Right lobe of liver (tissue), 6 donors: ENCODE measurements at places on chromosomes 16 and 17. TPM values are rescaled to one million over a fixed set of nuclear protein-coding genes. Genes with fewer than 3 reads are reported as not detected.

DNA sequence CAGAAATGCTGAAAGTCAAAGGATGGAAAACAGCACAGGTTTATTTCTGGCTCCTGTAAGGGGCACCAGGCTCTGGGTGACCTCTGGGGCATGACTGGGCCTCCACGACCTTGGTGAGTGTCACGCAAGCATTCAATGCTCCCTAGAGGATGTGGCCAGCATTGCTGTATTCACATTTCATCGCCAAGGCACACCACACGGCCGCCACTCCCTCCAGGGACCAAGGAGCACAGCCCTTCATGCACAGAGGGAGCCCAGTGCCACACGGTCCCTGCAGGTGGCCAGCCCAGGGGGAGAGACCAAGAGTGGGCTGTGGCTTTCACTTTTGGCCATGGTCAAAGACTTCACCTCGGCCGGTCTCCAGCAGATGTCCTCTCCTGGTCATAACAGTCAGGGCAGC lies 137.4 kb upstream of the TNRC6C start:
- no peak overlapping the region for H3K4me3 ChIP-seq
- H3K4me1 ChIP-seq = no peaks in the 10 kb centered on the region
- no peaks in the 10 kb centered on the region for H3K27me3 ChIP-seq
- DNase-seq = no peak
- H3K36me3 ChIP-seq = no peaks in the 10 kb centered on the region
- no peak overlapping the region for H3K27ac ChIP-seq

GRCh38 chr17:51765282-51766135 lies 393.0 kb downstream of the CA10 start:
- H3K4me1 ChIP-seq = no peaks in the 10 kb centered on the region
- H3K27me3 ChIP-seq = no peaks in the 10 kb centered on the region
- no peak for DNase-seq
- no peak overlapping the region for H3K27ac ChIP-seq
- H3K36me3 ChIP-seq = no peaks in the 10 kb centered on the region
- no peak overlapping the region for H3K4me3 ChIP-seq

DNA sequence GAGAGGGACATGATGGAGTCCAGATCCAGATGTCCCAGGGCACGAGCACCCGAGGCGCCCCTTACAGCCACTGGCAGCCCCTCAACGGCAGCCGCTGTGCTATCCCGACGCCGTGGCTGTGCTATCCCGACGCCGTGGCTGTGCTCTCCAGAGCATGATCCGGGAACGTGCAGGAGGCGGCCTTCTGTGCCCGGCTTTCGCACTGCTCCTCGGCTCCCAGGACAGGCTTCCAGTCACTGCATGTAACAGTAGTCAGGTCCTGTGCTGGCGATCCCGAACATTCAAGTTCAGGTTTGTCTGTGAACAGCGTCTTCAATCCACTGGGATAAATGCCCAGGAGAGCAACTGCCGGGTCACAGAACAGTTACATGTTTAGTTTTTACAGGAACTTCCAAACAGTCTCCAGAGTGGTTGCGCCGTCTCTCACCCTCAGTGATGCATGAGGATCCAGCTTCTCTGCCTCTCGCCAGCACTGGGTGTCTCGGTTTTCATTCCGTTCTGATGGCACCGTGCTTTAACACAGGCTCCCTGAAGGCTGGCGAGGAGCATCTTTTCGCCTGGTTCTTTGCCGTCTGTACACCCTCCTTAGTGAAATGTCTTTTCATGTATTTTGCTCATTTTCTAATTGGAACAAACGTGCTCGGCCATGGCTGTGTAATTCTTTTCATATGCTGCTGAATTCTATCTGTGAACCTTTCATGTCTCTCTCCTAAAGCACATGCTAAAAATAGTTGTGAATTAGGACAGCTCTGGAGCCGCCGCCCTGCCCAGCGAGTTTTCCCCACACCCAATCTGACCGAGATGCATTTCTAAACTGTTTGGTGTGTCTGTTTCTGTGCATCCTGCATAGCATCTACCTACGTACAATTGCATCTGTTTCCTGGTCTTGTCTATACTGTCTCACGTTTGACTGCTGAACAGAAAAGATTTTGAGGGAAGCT lies 72.6 kb upstream of the METRNL start:
- H3K4me3 ChIP-seq = no peak overlapping the region
- no peaks in the 10 kb centered on the region for H3K27me3 ChIP-seq
- DNase-seq = no peak
- H3K27ac ChIP-seq = no peak overlapping the region

GRCh38 chr17:68809148-68809547 lies 146.0 kb downstream of the ABCA8 start:
- DNase-seq = no peak
- no peaks in the 10 kb centered on the region for H3K36me3 ChIP-seq
- no peaks in the 10 kb centered on the region for H3K27me3 ChIP-seq
- peaks cover 11% of the 10 kb centered on the region for H3K4me1 ChIP-seq
- no peak overlapping the region for H3K27ac ChIP-seq

GRCh38 chr16:80041410-80041809 lies 440.9 kb upstream of the MAF start:
- H3K27me3 ChIP-seq = no peaks in the 10 kb centered on the region
- DNase-seq = no peak
- H3K36me3 ChIP-seq = no peaks in the 10 kb centered on the region
- no peaks in the 10 kb centered on the region for H3K4me1 ChIP-seq
- H3K4me3 ChIP-seq = no peak overlapping the region

The CCL1 gene
- not detected for total RNA-seq

The STH gene
- not detected for total RNA-seq

- H3K36me3 ChIP-seq = no peaks in the 10 kb centered on the region
- H3K4me1 ChIP-seq = no peaks in the 10 kb centered on the region
- no peaks in the 10 kb centered on the region for H3K27me3 ChIP-seq
- no peak for DNase-seq
- no peak overlapping the region for H3K27ac ChIP-seq
- no peak overlapping the region for H3K4me3 ChIP-seq
Observed at GRCh38 chr17:71496552-71496951, 624.3 kb upstream of the SOX9 start.

The ALOX12B gene
- not detected for total RNA-seq

DNA sequence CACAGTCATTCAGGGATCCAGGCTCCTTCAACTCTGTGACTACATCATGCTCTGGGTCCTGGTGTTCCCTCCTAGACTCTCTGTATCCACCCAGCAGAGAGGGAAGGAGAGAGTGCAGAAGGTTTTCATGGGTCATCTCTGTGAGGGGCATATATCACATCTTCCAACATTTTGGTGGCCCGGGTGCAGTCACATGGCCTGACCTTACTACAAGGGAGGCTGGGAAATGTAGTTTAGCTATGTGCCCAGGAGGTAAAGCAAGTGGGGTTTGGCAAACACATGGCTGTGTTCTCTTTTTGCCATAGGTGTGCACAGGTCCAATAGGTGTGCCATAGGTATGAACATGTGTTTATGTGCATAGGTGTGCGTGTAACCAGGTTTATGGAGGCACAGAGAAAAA lies 222.2 kb upstream of the EEF2KMT start:
- no peak overlapping the region for H3K4me3 ChIP-seq
- no peaks in the 10 kb centered on the region for H3K27me3 ChIP-seq
- DNase-seq = no peak
- H3K36me3 ChIP-seq = no peaks in the 10 kb centered on the region
- H3K4me1 ChIP-seq = no peaks in the 10 kb centered on the region

- no peak for DNase-seq
- no peaks in the 10 kb centered on the region for H3K4me1 ChIP-seq
- H3K27me3 ChIP-seq = no peaks in the 10 kb centered on the region
Observed at GRCh38 chr16:46850619-46851555, 19.9 kb upstream of the C16orf87 start.

- H3K4me3 ChIP-seq = no peak overlapping the region
- H3K4me1 ChIP-seq = no peaks in the 10 kb centered on the region
- DNase-seq = no peak
- H3K27me3 ChIP-seq = no peaks in the 10 kb centered on the region
- no peaks in the 10 kb centered on the region for H3K36me3 ChIP-seq
- H3K27ac ChIP-seq = no peak overlapping the region
Observed at GRCh38 chr16:88130681-88131080, 179.4 kb downstream of the BANP start.

DNA sequence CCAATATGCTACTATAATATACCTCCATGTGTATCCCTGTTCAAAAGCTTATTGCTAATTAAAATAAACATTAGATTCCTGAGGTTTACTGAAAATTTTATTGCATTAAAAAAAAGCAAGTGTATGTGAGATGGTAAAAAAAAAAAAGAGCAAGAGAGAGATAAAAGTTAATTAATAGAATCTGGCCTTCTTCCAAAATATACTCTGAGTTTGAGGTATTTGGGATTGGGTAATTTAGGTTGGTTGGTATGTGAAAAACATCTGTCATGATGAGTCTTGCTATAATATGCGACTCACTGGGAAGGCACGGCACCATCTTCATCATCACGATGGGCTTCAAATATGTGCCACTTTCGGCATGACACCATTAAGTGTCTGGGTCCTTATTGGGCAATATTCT lies 711.1 kb upstream of the SOX9 start:
- no peak overlapping the region for H3K4me3 ChIP-seq
- no peak for DNase-seq
- no peaks in the 10 kb centered on the region for H3K4me1 ChIP-seq
- H3K27ac ChIP-seq = no peak overlapping the region
- H3K36me3 ChIP-seq = no peaks in the 10 kb centered on the region
- no peaks in the 10 kb centered on the region for H3K27me3 ChIP-seq

The PNPO gene
- 128 TPM for total RNA-seq

The SMIM36 gene
- total RNA-seq = not detected

GRCh38 chr17:27577121-27577761 lies 53.7 kb upstream of the LGALS9 start:
- no peaks in the 10 kb centered on the region for H3K4me1 ChIP-seq
- H3K27me3 ChIP-seq = no peaks in the 10 kb centered on the region
- no peak for DNase-seq
- no peaks in the 10 kb centered on the region for H3K36me3 ChIP-seq
- H3K27ac ChIP-seq = no peak overlapping the region

DNA sequence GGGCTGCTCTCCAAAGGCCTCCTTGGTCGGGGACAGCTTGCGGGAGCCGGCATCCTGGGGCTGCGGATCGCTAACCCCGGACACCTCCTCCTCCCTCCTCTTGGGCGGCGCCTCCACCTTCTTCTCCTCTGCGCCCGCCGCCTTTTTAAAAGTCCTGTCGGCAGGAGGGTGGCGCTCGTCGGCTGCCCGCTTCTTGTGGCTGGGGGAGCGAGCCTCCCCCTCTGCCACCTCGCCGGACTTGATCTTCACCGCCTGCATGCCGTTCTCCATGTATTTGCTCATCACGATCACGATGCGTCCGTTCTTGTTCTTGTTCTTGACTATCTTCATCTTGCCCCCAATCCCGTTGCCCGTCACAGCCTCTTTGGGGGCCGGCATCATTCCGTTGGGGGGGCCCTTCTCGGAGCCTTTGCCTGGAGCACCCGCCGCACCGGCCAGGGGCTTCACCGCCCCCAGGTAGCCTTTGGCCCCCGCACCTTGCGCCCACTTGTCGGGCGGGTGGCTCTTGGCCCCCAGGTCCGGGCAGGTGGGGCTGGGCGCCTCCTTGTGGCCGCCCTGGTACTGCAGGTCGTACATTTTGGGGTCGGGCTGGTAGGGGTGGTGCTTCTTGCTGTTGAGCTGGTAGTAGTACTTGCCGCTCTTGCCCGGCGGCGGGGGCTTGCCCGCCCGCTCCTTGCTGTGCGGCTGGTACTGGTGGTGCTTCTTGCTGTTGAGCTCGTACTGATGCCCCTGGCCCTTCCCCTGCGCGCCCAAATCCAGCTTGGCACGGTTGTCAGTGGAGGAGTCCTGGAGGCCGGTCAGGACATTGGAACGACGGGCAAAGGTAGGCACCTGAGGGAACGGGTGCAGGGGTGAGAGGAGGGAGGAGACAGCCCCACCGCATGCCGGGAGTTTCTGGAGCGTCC lies 4.4 kb downstream of the CBX4 start:
- H3K4me1 ChIP-seq = peaks cover 6% of the 10 kb centered on the region
- H3K4me3 ChIP-seq = no peak overlapping the region
- peak overlapping the region; percentile 99 for H3K27ac ChIP-seq

The HASPIN gene
- total RNA-seq = 1.1 TPM
